ENCODE measurements at places on chromosomes 7 and 10. TPM values are rescaled to one million over a fixed set of nuclear protein-coding genes. Genes with fewer than 3 reads are reported as not detected.

Gene TCF7L2
- total RNA-seq: 45.1 TPM

- peak; percentile 97 for DNase-seq
These were observed 35.1 kb downstream of the DNAJB12 start for GRCh38 chr10:72319416-72320254.

GRCh38 chr7:30980751-30981150 lies 17.0 kb downstream of the GHRHR start:
- no peak for DNase-seq

Gene CDC123
- 39.8 TPM for total RNA-seq

Gene ZNF746
- total RNA-seq: 23.5 TPM

Gene METTL27
- 7.4 TPM for total RNA-seq

GRCh38 chr7:135905355-135905754 lies 71.8 kb downstream of the MTPN start:
- DNase-seq: no peak

Gene ZNF33A
- total RNA-seq: 31.6 TPM

DNA sequence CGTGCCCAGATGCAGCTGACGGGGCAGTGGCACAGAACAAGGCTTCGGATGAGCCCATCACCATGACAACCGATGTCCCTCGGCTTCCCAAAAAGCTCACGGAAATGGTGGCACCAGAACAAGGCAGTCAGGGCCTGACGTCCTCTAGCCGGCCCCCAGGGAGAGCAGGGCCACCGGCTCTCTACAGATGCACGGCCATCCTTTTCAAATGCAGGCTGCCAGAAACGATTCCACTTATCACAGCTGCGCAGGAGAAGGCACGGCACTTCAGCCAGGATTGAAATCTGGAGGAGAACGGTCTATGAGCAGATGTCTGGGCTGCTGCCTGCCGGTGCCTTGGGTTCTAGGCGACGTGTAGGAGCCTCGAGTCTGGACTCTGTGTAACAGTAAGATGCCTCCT lies 223.8 kb downstream of the ZMYND11 start:
- no peak for DNase-seq

Gene NME8
- 2.0 TPM for total RNA-seq

Gene CTAGE15
- 0.99 TPM for total RNA-seq

- no peak for DNase-seq
These were observed 82.3 kb downstream of the UNCX start for GRCh38 chr7:1314908-1315450.

DNA sequence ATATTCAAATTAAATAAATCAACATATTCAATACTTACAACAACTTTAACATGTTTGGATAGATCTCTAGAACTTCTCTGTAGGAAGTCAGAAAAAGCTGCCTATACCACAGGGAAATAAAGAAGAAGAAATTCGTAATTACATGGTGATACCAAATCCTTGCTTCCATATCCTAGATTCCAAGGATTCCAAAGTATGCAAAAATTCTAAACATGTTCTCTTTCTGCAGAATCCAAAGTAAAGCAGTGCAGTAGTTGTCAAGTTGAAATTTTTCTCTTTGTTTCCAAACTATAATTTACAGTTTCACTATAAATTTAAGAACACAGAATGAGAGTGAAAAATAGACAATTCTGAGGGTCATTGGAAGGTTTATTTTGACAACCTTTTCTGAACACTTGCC lies 233.7 kb upstream of the PTN start:
- DNase-seq: no peak

DNA sequence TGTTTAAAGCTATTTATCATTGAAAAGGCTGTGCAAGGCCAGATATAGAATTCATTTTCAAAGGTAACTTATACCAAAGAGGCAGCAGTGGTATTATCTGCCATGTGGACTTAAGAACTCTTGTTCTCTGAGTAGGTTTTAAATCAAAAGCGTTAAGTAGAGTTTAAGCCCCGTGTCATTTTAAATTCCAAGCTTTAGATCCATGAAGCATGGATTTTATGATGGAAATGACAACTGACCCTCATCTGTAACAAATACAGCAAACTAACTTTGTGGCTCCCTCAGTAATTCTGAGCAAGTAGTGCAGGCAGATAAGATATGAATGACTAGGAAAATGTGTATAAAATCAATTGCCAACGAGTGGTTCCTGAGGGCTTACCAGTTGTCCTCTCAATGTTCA lies 247.0 kb downstream of the WDR11 start:
- DNase-seq: no peak

DNA sequence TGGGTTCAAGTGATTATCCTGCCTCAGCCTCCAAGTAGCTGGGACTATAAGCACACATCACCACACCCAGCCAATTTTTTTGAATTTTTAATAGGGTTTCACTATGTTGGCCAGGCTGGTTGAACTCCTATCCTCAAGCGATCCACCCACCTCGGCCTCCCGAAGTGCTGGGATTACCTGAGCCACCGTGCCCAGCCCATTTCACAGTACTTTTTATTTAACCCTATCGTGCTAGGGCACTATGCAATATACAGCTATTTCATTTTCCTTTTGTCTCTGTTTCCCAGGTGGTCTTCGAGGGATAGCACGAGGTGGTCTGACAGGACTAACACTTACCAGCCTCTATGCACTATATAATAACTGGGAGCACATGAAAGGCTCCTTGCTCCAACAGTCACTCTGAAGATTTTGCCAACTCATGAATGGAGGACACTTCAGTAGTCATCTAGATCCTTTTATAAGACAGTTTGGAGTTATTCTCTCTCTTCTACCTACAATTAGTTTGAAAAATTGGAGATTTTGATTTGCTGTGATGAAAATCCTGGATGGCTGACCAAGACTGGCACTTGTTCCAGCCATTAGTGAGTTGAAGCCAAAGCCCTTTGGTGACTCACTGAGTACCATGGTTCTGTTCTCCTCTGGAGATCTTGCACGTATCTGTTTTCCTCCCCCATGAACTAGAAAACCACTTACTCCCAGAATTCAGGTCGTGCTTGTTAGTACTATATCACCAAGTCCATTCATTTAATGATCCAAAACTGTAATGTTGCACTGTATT lies 27.3 kb downstream of the NCOA4 start:
- no peak for DNase-seq

DNA sequence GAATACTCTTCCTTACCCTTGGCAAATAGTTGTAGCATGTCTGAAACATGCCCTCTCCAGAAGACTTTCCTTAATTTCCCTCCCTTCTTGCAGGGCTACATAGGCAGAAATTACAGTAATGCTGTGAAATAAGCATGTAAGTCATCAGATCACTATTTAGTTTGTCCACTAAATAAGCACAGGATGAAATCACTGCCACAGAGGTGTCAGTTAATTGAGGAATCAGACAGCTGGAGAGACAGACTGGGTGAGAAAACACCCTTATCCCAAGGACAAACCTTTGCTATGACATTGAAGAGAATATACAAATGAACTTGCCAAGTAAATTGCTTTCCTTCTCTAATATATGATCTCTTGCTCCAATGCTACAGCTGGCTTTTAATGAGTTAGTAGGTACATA lies 129.3 kb downstream of the CHRM2 start:
- DNase-seq: no peak

Measured in aorta (tissue), 5 donors.